Left ventricle myocardium inferior (tissue), 1 donor: ENCODE measurements at places on chromosomes 16 and 17.

GRCh38 chr17:17699491-17699890 is 18.2 kb downstream of the RAI1 start:
- no peak for DNase-seq

DNA sequence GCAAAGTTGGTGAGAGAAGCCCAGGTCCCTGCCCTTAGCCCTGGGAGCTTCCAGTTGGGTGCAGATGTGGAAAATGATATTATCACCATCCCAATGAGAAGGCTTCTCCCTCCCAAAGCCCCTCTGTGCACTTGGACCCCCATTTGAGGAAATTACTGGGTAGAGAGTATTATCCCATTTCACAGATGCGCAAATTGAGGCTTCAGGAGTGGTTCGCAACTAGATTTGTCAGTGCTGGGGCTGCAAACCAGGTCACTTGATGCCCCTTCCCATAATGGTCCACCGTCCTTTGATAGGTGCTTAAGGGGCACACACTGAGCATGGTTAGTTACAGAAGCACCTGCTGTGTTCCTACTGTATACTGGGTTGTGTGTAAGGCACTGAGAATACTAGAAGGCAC is 14.3 kb upstream of the FOXN1 start:
- no peak for DNase-seq

DNA sequence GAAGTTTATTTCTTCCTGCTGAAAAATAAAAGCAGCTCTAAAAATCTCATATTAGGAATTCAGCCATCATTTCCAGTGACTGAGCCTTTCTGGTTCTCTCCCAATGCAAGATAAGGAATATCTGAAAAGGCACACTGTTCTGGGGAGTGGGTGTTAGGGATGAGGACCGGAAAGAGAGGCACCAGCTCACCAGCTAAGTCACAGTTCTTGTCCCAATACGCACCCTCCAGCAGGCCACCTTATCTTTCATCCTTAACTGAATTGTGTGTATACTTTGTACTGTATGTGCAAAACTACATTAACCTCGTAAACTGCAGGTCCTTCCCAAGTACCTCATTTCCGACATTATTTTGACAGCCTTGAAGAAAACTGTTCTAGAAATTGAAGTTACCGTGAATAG is 11.0 kb downstream of the AMFR start:
- no peak for DNase-seq

GRCh38 chr17:45048795-45049563 is 2.5 kb downstream of the DCAKD start:
- no peak for DNase-seq

GRCh38 chr17:39863244-39863917 is 731 bp downstream of the IKZF3 start:
- no peak for DNase-seq

- no peak for DNase-seq
These were observed 15.6 kb downstream of the KRT9 start for GRCh38 chr17:41556306-41556705.

DNA sequence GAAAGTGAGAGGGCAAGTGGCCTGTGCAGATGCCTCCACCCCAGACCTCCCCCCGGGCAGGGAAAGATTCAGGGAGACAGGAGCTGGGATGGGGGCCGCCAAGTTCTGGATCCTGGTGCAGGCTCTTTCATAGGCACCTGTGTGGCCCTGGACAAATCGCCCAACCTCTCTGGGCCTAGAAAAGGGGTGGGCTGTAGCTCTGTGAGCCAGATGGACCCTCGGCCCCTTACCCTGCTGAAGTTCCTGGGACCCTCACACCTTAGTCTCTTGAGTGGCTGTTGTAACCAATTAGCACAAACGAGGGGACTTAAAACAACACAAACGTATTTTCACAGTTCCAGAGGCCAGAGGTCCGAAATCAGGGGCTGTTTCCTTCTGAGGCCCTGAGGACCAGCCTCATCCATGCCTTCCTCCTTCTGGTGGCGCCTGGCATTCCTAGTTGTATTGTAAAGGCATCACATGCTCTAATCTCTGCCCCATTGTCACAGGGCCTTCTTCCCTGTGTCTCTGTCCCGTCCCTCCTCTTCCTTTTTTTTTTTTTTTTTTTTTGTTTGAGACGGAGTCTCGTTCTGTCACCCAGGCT is 352.6 kb downstream of the SEC14L1 start:
- DNase-seq: peak; percentile 16

DNA sequence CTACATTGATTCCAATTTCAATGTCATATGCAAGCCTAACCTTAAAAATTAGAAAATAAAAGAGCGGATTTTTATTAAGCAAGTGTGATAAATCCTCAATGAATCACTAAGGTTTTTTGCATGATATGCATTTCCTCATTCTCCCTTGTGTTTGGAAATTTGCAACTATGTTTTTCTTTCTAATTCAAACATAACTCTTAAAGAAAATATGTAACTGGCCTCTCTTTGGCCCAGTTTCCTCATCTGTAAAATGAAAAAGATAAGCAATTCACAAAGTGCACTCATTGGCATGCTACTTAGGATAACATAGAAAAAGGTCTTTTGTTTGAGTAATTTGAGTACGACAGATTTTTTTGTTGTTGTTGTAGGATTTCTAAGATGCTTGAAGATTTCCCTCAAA is 295.5 kb downstream of the CDH11 start:
- DNase-seq: no peak

DNA sequence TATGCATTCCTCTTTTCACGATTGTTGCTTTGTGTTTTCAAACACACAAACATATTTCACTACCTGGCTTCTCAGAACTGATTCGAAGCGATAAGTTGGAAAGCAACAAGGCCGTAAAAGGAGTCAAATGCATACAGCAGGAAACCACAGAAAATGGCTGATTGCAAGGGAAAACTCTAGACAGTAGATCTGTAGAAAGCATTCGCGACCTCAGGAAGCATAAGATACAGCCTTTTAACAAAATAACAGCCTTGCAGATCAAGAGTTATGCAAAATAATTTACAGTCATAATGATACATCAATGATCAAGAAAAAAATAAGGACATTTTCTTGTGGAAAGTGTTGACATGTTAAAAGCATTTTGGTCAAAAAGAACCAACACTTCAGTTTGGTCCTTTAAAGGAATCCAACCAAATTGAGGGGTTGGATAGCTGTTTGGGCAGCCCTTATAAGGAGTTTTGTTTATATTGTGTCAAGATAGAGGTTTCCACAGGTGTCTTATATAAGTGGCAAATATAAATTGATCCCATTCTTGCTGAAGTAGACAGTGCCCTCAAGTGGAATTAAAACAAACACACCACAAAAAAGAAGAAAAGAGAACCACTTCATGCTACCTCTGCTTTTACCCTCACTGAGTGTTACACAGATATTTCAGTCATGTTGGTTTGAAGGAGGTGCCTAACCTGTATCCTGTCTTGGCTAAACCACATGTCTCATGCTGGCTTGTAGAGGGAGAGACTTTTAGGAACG is 5.5 kb downstream of the CYLD start:
- DNase-seq: no peak

GRCh38 chr16:4454623-4455022 is 19.8 kb downstream of the NMRAL1 start:
- DNase-seq: no peak

DNA sequence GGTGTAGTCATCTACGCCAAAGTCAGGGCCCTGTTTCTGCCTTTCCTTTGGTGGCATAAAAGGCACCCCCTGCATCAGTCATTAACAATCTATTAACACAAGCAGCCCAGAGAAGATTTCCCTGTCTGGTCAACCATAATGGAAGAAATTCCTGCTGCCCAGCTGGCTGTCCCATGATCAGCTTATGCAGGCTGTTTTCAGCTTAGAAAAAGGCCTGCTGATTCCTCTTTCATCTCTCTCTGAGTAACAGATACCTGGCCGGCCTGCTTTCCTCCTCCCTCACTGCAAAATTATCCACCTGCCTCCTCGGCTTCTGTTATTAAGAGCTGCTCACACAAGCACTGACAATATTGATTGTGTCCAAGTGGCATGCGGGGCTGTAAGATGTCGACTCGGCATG is 70.3 kb upstream of the MMP2 start:
- no peak for DNase-seq

- DNase-seq: no peak
These were observed 92.5 kb downstream of the IRF8 start for GRCh38 chr16:85991425-85991824.

- DNase-seq: no peak
These were observed 488 bp downstream of the SENP3 start for GRCh38 chr17:7562208-7562605.

GRCh38 chr17:78600181-78600721 is 23.1 kb upstream of the DNAH17 start:
- no peak for DNase-seq

DNA sequence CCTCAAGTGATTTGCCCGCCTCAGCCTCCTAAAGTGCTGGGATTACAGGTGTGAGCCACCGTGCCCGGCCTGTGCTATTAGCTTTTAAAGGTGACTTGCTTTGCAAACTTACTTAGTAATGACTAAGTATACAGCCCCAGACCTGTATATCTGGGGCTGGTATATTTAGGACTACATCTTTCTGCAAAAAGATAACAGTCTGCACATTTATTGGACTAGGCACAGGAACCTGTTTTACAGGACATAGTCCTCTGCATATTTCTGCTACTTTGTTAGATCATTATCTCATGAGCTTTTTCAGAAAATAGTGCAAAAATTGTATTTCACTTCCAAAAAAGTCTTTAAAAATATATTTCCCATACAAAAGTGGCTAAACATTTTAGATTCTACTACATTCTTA is 1.3 kb downstream of the KRT24 start:
- DNase-seq: no peak

DNA sequence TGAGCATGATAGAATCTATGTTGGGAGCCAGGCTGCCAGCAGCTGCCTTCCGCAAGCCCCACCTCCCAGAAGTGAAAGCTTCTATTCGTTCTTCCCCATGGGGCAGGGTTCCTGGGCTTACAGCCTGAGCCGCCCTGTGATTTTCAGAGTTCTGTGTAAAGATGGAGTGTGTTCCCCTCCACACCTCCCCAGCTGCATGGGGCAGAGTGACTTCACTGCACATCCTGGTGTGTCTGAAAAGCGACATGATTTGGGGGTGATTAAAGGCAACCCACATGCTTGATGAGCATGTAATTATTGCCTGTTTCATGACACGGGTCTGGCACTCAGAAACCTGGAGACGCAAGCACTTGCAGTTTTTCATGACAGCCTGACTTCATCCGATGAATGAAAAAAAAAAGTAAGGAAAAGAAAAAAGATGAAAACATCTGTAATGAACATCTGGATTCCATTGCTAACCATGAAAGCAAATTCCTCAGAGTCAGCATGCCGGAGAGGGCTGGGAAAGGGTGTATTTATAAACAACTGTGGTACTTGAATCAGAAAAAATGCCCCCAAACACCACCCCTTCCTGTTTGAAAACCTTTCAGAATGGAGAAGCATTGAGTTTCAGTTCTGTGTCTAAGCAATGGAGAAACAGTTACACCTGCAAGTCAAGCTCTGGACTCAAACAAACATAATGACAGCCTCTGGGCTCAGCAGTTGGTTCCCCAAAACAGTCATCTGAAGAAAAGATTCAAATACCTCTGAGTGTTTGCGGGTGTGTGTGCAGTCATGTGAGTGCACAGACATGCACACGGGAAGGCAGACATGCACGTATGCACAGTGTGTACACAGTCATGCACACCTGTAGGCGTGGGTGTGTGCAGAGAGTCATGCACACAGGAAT is 266.0 kb downstream of the ENGASE start:
- no peak for DNase-seq

- DNase-seq: no peak
These were observed 4.9 kb downstream of the MSLN start for GRCh38 chr16:765488-765865.

DNA sequence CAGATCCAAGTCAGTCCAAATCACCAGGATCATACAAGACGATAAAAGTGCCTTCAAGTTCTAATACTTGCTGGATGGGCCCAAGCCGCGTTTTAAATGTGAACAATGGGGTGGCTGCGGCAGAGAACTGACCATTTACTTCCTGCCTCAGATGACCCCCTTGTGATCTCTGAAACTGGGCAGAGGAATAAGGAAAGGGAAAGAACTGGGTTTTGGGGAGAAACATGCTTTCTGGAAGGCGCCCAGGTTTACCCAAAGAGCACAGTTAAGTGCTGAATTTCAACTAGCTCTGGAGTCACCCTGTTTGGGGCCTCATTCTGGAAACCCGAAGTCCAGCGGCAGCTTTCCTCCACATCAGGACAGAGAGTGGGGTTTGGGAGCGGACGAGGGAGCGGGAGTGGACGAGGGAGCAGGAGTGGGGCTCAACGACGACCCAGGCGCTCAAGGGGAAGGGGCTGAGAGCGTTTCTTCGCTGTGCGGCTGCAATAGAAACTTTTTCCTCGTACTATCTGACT is 1.6 kb downstream of the FAM20A start:
- no peak for DNase-seq

GRCh38 chr17:57365420-57365819 is 109.1 kb downstream of the MSI2 start:
- no peak for DNase-seq

GRCh38 chr17:42849451-42850181 is 1.4 kb upstream of the AOC3 start:
- DNase-seq: no peak

DNA sequence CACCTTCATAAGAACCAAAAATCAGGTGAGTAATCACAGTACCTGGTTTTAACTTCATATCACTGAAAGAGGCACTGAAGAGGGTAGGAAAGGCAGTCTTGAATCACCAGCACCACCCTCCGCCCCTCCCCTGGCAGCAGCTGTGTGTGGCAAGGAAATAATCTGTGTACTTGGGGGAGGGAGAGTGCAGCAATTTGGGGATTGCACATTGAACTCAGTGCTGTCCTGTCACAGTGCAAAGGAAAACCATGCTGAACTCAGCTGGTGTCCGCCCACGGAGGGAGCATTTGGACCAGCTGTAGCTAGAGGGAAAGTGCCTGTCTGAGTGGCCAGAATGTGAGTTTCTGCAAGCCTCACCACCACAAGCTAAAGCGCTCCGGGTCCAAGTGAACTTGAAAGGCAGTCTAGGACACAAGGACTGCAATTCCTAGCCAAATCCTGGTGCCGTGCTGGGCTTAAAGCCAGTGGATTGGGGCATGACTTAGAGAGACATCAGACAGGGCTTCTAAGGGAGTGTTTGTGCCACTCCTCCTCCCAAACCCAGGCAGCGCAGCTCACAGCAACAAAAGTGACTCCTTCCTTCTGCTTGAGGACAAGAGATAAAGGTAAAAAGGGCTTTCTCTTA is 39.7 kb upstream of the ALDH3A1 start:
- no peak for DNase-seq

GRCh38 chr16:12468552-12468951 is 335.1 kb downstream of the CPPED1 start:
- no peak for DNase-seq
